Fibroblast of skin of right quadriceps (primary cell): ENCODE measurements at places on chromosomes 3 and 15.
A peak's percentile ranks its signal among the peaks of the same experiment; 100 is the strongest.

- DNase-seq = peak; percentile 89
These were observed 140.1 kb downstream of the SMAD6 start for GRCh38 chr15:66841953-66842681.

GRCh38 chr3:157051055-157051454, 108.9 kb downstream of the CCNL1 start:
- no peak for DNase-seq

GRCh38 chr15:25792128-25792527, 71.0 kb downstream of the ATP10A start:
- DNase-seq = no peak

- peak; percentile 5 for DNase-seq
These were observed 94.1 kb downstream of the PLSCR2 start for GRCh38 chr3:146375219-146375618.

DNA sequence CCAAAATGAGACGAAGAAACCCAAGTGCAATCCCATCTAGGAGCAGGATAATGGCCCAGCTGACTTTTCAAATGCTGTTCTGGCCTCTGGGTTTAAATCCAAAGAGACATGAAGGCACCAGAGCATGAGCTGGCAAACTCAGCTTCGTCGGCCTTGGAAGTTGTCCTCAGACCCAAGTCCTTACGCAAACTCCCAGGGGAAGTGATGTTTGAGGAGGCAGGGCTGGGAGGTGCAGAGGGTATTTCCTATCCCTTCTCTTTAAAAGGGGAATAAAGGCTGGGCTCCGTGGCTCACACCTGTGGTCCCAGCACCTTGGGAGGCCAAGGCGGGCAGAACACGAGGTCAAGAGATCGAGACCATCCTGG, 68.9 kb upstream of the HERC1 start:
- no peak for DNase-seq

DNA sequence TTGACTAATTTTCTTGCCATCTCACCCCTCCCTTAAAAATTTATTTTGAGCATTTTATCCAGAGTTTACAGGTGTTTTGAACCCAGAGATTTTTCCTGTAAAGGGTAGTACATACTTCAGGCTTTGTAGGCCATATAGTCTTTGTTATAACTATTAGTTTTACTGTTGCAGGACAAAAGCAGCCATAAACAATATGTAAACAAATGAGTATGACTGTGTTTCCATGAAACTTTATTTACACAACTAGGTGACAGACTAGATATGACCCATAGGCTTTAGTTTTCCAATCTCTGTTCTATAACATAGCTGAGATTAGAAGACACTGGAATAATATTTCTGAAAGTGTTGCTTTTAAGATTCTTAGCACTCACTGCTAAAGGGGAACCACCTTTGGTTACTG, 587.9 kb downstream of the PDCD6IP start:
- DNase-seq = no peak

GRCh38 chr3:190424478-190425439, 24.9 kb downstream of the TMEM207 start:
- peak; percentile 67 for DNase-seq

DNA sequence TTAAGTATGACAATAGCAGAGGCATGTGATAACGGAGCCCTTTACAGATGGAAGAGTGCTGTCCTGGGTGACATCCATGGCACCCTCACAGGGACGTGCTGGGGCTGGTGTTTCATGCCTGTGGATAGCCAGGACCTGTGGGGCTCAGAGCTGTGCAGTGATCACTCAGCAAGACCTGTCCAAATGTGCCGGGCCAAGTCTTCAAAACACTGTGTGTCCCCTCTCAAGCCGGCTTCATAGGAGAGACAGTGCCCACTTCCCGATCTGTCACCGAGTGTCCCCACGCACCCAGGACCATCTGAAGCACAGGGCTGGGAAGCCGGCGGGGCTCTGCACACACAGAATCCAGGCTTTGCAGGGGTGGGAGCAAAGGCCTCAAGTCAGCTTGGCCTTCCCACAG, 217.2 kb upstream of the IGF1R start:
- DNase-seq = no peak

DNA sequence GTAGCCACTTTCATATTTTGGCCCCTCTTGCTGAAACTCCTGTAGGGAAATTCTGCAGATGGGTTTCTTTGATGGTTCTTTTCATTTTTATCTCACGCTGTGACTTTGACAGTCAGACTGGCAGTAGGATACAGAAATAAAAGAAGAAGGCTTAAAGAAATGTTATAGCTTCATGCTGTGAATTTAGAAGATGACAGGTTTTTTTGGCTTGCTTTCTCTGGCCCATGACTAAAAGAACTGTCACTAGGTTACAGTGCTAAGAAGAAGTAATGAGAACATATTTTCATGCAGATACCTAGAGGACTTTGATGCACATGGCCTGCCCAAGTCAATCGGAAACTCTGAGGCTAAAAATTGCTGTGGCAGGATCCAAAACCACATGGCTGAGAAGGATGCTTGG, 334.5 kb downstream of the EPHA6 start:
- no peak for DNase-seq

DNA sequence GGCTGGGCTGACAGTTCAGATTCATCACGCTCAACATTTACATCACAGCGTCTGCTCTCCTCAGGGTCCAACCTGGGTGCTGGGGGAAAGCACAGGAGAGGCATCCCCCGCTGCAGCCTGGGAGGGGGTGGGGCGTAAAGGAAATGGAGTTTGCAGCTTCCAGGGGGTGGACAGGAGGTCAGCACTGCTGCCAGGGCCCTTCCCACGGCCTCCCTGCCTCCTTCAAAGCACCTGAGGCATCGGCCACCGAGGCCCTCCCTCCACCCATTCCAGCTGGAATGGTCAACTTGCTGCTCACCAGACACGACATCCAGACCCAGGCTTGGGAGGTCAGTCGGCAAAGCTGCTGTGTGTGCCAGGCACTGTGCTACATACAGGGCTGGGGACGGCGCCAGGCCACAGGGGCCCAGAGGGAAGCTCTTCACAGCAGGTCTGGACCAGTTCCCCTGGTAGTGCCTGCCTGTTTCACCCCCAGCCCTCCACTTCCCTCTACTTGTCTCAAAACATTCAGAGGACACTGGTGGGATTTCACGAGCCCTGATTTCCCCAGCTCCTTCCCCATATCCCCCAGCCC, 120.7 kb downstream of the ANP32A start:
- no peak for DNase-seq

DNA sequence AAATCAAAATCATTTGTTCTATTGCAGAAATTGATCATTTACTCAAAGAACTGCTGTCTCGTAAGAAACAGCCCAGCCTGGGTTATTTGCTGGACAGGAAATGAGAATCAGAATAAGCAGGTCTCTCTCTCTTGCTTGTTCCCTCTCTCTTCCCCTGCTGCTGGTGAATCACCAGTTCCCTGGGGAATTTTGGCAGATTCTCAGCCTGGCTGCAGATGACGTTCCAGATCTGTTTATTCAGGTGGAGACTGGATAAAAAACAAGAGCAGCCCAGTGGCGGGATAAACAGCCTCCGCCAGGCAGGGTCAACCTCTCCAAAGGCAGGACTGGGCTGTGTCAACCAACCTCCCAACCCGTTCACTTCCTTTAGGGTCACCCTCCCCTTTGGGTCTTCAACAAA, 72.1 kb downstream of the LRIG1 start:
- DNase-seq = peak; percentile 99

DNA sequence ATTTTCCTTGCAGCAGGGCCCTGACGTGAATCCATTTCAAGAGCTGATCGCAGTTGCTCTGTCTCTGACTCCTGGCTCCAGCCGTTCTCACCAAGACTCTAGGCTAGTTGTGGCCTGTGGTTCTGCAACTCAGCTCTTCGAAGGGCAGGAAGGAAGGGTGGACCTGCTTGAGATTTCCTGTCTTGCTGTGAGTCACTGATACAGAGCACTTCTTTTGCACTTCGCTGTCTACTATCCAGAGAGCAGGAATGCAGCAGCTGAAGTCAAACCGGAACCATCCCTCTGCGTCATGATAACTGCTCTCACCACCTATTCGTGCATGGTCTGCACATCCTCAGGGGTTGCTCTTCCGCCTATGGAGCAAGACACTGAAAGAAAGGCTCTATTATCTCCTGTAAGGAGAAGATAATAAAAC, 59.7 kb downstream of the RAP2B start:
- DNase-seq = peak; percentile 97

DNA sequence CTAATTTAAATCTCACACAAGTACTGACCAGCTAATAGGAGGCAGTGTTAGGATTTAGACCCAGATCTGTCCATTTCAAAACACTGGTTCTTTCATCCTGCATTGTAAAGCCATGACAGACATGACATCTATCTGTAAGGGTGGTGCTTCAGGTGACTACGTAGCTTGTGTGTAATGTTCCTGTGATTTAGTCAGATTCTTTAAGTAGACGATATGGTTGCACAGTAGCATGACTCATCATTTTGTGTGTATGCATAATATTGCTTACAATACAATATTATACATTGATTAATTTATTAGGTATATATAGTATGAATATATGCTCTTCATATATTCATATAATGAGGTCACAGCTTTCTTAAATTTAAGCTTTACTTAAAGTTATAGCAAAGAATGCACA, 628.5 kb downstream of the GRM7 start:
- no peak for DNase-seq
